ENCODE measurements at places on chromosomes 16 and 17.
A peak's percentile ranks its signal among the peaks of the same experiment; 100 is the strongest.

GRCh38 chr17:35149941-35150340 is 2.3 kb downstream of the UNC45B start:
- no peak for DNase-seq

DNA sequence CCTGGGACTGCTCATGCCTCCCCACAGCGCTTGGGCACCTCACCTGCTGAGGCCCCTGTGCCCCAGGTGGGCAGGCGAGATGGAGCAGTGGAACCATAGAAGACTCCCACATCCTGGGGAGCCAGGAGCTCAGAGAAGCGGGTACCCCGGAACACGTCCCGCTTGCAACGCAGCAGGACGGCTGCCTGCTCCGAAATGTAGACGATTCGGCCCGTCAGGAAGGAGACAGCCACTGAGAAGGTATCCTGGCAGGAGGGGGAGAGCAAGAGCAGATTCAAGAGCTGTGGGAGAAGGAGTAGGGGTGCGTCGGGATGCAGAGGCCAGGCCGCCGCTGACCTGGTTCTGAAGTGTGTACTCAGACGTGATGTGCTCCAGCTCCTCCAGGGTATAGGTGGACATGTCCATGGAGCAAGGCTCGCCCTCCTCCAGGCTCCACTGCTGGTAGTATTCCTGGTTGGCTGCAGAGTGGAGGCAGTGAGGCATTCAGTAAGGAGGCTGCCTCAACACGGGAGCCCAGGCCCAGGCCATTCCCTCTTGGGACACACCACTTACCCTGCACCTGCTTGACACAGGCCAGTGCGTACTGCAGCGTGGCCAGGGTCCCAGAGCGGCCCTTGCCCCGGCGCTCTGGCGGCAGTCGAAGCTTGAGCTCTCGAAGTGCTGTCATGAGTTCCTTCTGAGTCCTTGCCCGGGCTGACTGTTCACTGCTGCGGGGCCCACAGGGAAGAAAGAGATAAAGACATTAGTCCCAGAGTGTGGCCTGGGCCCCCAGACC is 2.6 kb downstream of the PER1 start:
- DNase-seq, result no peak

DNA sequence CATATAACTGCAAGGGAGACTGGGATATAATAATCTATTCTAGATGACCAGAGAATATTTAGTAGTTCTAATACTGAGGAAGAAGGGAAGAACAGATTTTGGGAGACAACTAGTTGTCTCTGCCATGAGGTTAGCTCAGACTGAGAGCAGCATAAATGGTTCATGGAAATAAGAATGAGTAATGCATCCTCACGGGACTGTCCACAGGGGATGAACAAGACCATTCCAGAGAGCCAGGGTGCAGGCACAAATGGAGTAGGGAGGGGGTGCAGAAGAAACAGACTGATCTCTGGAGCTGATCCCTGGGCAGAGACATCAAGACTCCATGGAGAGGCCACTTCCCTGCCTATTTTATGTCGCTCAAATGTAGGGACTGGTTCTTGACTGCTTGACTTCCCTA is 30.4 kb downstream of the NLRC5 start:
- DNase-seq, result no peak

DNA sequence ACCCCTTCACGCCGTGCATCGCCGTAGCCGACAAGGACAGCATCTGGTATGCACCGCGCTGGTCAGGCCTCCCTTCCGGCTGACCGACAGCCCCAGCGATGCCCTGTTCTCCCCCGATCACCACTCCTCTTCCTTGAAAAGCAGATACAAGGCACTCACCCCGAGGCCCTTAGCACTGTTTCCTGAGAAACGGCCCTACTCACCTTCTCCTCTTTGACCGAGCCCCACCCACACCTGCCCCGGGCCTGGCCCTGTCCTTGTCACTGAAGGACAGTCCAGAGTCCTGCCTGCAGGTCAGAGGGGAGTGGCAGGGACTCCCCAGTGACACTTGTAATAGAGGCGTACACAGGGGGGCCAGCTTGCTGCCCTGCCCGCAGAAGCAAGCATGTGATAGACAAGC is 45.9 kb upstream of the CHMP6 start:
- DNase-seq, result no peak

- no peak for DNase-seq
Observed at GRCh38 chr17:55426851-55427586, 5.4 kb upstream of the MMD start.

DNA sequence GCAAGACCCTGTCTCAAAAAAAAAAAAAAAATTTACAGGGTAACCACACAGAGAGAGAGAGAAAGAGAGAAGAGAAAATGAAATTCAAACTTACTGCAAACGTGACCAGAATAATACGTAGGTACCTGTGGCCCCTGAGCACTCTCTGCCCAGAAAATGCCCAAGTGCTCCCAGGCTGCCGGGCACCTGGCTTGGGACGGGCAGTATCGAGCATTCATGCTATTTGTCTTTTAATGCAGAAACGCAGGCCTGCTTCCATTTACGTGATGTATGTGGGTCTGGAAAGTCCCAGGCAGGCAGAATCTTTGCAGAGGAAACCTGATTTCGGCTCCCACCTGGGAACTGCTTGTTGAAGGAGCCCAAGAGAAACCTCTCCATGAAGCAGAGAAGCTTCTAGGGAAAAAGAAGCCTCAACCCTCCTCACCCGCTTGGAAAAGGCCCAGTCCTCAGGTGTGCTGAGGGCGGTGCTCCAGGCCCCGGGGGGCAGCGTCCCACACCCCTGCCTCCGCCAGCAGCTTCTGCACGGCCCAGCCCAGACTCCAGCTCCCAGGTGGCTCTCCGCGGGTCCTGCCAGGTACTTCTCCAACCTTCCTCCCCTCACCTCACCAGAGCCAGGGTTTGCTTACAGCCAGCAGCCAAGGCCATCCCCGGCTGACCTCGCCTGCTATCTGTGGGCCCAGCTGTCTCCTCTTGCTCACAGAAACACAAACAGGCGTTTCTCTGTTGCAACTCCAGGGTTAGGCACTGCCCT is 14.0 kb downstream of the RPH3AL start:
- DNase-seq, result no peak

DNA sequence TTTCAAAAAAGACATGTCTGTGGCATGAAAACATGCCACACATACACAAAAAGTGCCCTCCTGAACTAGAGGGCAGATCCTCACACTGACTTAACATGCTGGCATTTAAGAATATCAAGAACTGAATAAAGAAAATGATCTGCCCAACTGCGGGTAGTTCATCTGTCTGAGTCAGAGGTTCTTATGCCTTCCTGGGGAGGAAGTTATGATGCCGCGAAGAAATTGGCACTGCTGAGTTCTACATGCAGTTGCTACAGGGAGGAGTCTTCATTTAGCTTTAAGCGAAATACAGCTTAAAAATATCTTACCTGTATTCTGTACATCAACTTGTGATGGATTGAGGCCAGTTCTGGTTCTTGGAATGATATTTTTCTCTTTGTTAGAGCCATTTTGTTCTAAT is 6.3 kb downstream of the ALDH3A2 start:
- DNase-seq, result no peak

DNA sequence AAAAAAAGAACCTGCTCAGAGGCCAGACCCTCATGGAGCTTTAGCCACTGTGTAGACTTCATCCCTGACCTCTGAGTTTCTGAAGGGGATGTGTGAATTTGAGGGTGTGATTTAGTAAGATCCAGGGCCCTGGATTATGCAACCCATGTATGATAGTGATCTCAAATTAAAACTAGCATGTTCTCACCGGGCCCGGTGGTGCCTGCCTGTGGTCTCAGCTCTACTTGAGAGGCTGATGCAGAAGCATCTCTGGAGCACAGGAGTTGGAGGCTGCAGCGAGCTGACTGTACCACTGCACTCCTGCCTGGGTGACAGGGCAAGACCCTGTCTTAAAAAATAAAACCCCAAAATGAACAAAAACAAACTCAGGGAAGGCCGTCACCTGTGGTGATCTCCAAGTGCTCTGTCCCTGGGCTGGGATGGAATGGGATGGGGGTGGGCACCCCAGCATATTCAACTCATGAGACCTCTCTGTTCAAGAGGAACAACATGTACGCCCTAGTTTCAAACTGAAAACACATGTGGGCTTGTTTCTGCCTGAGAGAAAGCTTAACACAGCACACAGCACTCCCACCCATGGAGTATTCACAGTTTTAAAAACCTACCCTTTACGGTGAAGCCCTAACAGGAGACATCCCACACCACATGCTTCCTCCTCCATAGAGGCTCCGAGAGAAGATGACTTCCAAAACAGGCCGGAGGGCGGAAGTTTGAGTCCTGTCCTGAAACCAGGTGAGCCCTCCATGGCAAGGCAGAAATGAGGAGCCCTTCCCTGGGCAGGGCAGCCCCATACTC is 30.1 kb downstream of the GNPTG start:
- no peak for DNase-seq

GRCh38 chr16:53207810-53208752 is 153.3 kb downstream of the CHD9 start:
- DNase-seq, result no peak

GRCh38 chr16:49594685-49595498 is 221.3 kb downstream of the C16orf78 start:
- no peak for DNase-seq

- no peak for DNase-seq
Observed at GRCh38 chr17:19270704-19271611, 33.8 kb downstream of the EPN2 start.

GRCh38 chr17:57143361-57143760 is 58.3 kb downstream of the AKAP1 start:
- no peak for DNase-seq

GRCh38 chr17:79836972-79837887 is 2.0 kb downstream of the CBX4 start:
- DNase-seq, result peak; percentile 67

DNA sequence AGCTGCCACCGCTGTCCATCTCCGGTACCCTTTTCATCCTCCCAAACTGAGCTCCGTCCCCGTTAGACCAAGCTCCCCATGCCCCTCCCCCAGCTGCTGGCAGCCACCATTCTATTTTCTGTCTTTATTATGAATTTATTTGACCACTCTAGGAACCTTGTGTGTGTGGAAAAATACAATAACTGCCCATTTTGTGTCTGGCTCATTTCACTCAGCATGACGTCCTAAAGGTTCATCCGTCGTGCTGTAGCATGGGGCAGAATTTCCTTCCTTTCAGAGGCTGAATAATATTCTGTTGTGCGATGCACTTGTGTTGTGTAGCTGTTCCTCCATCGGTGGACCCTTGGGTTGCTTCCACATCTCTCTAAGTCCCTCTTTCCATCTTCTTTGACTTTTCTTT is 263.1 kb downstream of the SEC14L1 start:
- DNase-seq, result no peak

GRCh38 chr17:37643869-37644268 is 623 bp upstream of the DDX52 start:
- DNase-seq, result no peak

DNA sequence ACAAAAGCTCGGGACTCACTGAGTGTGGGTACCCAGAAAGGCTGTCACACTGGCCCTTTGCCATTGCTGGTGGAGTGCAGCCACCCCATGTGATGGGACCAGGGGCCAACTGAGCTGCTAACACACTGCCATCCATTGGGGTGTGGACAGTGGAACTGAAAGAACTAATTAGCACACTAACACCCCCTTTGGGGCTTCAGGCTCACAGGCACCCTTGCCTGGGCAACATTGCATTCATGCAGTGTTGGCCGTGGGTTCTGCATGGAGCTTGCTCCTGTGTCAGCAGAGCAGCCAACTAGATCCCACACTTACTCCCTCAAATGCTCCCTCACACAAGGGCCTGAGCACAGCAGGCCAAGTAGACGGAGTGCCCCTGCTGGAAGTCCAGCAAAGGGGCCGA is 476.0 kb upstream of the ASIC2 start:
- no peak for DNase-seq

GRCh38 chr17:4309897-4310296 is 46.1 kb upstream of the ANKFY1 start:
- DNase-seq, result no peak

DNA sequence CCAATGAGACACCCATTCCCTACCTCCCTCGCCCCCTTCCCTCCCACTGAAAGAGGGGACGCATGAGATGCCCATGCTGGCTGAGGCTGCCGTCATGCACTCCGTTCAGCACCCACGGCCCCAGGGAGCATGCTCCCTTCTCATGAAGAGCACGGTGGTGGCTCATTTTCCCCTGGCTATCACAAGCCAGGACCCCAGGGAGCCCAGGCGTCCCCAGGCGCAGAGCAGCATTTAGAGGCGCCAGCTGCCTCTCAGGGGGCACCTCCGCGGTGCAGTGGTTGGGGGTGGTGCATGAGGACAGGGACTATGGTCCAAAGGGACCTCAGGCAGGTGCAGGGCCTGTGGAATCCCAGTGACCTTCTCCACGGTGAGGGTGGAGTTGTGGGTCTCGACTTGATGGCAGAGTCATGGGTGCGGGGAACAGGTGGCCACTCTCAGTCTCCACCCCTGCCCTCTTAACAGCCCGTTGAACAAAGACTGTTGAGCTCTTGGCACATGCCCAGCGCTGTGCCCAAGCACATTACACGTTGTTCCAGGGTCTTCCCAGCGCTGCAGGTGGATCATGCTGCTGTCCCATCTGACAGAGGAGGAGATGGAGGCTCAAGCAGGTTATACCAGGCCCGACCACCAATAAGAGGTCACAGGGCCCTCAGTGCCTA is 13.6 kb downstream of the KIF19 start:
- DNase-seq, result no peak

GRCh38 chr16:71406724-71407123 is 35.1 kb downstream of the TLE7 start:
- no peak for DNase-seq

GRCh38 chr17:7404737-7405349 is 946 bp upstream of the TMEM256 start:
- DNase-seq, result peak; percentile 61

GRCh38 chr16:65010125-65010524 is 111.7 kb downstream of the CDH11 start:
- DNase-seq, result no peak

DNA sequence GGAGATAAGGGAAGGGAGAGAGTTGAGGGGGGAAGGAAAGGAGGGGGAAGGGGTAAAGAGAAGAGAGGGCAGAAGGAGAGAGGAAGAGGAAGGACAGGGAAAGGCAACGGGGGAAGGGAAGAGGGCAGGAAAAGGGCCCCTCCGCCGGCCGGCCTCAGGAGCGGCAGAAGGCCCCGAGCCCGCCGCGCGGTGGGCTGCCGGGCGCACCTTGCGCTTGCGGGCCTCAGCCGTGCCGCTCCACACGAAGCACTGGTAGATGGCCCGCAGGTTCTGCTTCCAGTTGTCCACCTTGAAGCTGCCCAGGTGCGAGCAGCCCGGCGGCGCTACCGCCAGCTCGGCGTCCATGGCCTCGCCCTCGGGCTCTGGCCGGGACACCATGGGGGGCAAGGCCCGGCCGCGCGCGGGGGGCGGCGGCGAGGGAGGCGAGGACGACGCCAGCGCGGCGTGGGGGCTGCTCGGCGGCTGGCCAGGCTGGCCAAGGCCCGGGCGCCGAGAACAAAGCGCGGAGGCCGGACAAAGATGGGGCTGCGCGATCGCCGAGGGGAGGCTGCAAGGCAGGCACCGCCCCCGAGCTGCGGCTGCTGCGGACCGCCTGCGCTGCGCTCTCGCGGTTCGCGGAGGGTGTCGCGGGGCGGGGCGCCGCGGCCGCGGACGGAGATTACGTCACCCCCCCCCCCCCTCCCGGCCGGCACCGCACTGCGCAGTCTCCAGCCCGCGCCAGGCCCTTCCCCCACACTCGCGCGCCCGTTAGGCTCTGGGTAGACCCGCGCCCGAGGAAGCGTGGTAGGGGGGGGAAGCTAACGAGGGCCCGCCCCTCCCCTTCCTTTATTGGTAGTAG is at the start of gene USP22:
Gene USP22 (minus strand): TSS at position 554 of the 838 bp plus-strand sequence. CDS start 176 bp downstream, at position 378.
- DNase-seq, result peak; percentile 29

Data from stimulated activated CD4-positive, alpha-beta T cell treated with anti-CD3 and anti-CD28 coated beads, Interleukin-1b, Interleukin-23, amount 100 ng/mL, for 48 hours (primary cell).